ENCODE measurements at places on chromosomes 2 and 18.
A peak's percentile ranks its signal among the peaks of the same experiment; 100 is the strongest.

- no peak for DNase-seq
Measured at GRCh38 chr2:136122661-136123060, 4.7 kb upstream of the CXCR4 start.

GRCh38 chr2:24307961-24308360 lies 52.4 kb downstream of the ITSN2 start:
- no peak for DNase-seq

- no peak for DNase-seq
Measured at GRCh38 chr2:54864727-54865126, 141.3 kb downstream of the EML6 start.

GRCh38 chr2:183215917-183216316 lies 91.7 kb downstream of the NUP35 start:
- no peak for DNase-seq

- DNase-seq: no peak
Measured at GRCh38 chr2:45432406-45432805, 178.7 kb downstream of the SRBD1 start.

GRCh38 chr2:171004363-171004762 lies 75.3 kb downstream of the GORASP2 start:
- DNase-seq: no peak

DNA sequence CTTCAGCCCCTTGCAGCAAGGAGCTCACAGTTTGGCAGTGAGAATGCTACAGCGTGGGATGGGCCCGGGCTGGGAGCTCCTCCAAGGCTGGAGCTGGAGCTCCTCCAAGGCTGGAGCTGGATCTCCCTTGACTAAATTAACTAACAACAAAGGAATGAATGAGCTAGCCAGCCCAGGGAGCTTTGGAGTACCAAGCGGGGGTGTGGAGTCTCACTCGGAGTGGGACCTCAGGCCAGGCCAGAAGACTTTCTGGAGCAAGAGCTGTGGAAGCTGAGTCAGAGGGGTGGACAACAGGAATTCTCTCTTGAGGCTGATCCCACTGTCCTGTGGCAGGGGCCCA lies 244.7 kb upstream of the HS6ST1 start:
- DNase-seq: peak; percentile 93

GRCh38 chr2:190941571-190941970 lies 61.0 kb downstream of the GLS start:
- DNase-seq: no peak

DNA sequence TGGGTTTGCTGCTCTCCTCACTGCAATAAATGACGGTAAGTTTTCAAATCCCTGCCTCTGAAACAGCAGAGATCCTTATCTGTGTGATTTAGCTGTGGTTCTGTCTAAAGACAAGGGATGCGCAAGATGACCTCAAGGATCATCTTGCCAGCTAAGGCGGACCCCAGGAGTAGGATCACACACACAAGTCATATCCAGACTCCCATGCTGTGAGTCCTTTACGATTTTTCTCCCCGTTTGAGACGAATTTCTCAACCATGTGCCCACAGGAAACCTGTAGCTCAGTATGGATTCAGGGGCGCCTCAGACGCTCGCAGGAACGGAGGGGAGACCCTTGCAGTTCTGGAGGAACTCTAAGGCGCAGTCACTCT lies 11.1 kb upstream of the DCTN1 start:
- DNase-seq: no peak

DNA sequence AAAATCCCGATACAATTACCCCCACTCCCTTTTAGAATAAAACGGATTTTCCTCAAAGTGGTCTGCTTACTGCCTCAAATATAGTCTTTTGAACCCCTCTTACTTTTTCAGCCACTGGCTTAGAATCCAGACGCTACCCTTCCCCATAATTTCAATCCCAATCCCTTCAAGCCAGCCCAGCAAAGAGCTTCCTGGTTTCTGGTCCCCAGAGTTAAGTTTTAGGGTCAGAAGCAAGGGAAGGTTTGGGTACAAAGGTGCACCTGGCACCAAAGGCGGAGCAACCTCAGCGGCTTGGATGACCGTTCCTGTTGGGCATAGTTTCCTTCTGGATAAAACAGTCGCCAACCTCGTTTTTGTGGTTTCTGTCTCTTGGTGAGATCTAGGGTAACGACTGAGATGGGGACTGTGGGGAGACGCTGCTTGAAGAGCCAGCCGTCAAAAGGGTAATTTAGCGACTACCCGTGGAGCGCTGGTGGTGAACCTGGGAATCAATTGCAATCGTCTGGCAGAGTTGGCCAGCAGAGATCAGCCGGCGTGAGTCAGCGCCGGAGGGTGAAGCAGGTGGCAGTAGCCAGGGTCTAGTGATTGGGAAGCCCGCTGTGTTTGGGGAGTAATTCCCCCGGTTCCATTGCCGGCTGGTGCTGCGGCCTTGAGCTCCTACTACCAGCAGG lies 1.6 kb downstream of the FEV start:
- DNase-seq: no peak

DNA sequence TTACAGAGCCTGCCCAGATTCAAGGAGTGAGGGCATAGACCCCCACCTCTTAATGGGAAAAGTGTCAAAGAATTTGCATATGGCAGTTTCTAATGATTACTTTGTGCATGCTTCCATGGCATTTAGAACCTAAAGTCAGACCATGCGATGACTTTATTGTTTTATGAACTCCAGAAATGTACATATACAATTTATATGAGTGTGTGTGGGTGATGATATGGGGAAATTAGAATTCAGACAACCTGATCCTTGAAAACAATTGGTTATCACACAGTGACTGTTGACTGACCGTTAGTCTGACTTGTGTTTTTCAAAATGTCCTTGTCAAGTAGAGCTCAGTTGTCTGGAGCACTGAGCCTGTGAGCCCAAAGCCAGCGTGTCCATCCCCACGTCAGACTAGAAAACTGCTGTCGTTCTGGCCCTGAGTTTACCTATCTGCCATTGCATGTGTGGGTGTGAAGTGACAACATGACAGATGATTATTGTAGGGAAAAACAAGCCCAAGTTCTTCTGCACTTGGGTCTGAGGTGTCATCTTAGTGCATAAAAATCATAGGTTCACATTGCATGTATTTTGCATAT lies 128.4 kb downstream of the MYO3B start:
- no peak for DNase-seq

Measured in astrocyte of the hippocampus (primary cell).